Thymus (tissue), 14 donors: ENCODE measurements at places on chromosomes 6 and 20.

DNA sequence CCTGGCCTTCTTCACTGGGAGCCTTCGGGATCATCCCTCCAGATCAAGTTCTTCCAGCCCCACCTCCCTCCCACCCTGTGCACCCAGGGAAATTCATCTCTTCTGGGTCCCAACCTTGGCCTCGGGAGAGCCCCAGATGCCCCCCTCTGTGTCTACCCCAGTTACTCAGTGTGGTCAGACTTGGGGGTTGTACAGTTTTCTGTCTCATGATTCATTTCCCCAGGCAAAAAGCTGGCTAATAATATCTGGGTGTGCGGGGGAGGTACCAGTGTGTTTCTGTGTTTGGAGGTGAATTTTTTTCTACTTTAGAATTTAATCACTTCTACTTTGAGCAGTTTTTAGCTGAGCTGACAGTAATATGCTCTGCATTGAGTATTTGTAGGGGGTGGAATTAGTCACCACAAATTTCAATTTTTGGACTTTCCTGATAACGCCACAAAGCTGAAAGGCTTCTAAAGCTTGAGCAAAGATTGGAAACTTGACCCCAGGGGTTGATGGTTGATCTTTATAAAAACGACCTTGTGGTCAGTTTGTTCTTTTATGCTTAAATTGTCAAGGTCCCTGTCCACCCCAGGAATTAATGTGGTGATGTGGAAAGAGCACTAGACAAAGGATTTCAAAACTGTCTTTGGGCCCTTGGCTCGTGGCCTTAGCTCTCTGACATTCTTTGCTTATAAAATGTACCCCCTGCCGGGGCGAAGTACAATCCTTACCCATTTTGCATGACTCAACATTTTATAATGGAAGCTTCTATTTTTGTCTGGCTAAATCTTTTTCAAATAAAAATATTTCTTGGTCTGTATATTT, 284.7 kb upstream of the TAB2 start:
- DNase-seq, result no peak

DNA sequence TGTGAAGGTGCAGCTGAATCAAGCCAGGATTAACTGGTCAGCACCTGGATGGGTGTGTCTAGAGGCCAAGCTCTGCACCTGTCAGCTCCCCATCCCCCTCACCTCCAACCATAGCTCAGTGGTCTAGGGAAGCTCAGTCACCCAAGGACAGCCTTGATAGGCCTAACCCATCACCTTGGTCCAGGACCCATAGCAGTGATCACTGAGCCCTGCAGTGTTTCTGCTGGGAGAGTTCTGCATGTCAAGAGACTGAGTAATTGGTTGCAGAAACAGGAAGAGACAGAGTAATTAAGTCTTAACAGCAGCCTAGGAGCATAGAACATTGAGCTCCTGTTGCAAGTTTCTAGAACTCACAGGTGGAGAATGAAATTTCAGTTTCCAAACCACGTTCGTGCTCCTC, 18.7 kb upstream of the RALGAPB start:
- no peak for DNase-seq

GRCh38 chr20:47113362-47114109, 218.9 kb downstream of the EYA2 start:
- DNase-seq, result no peak

DNA sequence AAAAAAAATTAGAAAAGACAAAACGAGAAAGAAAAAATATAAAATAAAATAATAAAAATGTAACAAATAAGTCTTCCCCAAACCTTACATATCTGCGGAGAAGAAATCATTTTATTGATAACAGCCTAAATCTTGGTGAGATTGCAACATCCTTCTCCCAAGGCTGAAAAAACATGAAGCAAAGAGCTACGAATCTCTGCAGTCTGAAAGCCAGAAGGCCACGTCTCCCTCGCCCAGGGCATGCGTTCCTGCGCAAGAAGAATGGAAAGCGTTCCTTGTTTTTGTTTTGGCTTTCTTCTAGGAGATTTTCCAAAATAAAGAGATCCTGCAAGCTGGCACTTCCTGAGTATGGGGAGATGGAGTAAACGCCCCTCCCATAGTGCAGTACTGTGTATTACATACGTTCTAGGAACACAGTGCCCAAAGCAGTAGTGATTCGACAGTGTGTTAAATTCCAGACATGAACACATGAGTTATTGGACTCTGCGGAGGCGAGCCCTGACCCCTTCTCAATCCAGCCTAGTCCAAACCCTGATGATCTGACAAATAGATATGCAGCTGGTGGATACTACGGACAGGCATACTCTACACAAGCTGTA, 126.7 kb upstream of the RREB1 start:
- no peak for DNase-seq

DNA sequence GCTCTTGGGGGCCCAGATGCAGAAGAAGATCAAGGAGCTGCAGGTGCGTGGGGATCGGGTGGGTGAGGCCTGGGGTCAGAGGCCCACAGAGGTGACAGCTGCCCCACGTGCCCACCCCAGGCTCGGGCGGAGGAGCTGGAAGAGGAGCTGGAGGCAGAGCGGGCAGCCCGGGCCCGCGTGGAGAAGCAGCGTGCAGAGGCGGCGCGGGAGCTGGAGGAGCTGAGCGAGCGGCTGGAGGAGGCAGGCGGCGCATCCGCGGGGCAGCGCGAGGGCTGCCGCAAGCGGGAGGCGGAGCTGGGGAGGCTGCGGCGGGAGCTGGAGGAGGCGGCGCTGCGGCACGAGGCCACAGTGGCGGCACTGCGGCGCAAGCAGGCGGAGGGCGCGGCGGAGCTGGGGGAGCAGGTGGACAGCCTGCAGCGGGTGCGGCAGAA, 41.5 kb downstream of the MYH7B start:
- DNase-seq, result no peak

DNA sequence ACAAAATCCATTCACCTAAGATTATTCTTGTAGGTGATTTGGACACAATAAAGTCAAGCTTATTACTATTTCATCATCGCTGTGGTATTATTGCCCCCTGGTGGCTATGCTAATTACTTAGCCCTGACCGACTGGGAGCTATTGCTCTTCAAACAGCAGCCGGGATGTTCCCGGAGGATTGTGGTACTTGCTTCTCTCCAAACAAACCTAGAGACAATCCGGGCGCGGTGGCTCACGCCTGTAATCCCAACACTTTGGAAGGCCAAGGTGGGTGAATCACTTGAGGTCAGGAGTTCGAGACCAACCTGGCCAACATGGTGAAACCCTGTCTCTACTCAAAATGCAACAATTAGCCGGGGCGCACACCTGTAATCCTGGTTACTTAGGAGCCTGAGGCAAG, 15.4 kb upstream of the STMND1 start:
- DNase-seq, result no peak

DNA sequence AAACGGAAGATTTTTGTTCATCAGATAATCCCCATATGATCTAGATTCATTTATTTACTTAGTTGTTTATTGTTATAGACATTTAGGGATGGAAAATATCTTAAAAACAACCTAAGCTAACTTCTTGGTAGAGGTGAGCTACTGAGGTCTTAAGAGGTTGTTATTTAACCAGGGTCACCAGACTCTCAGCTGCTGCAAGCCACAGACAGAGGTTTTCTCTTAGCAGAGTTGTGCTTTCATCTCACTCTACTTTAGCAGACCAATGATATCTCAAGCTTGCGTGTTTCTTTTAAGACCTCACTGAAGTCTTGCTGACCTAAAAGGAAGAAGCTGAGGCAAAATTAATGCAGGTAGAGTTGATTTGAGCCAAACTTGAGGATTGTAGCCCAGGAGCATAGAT, 43.6 kb downstream of the NCOA7 start:
- no peak for DNase-seq

DNA sequence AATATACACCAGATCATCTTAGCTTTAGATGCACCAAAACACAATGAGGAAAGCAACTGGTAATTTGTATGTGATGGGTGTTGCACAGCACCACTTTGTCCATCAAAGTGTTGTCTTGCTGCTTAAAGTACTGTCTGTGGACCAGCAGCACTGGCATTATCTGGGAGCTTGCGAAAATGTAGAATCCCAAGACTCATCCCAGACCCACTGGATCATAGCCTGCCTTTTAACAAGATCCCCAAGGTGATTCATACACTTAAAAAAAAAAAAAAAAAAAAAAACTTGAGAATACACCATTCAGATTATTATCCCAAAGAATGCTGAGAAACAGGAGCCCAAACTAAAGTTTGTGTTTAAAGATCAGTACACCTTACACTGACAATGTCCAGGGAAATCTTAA, 123.4 kb downstream of the TASP1 start:
- no peak for DNase-seq
